ENCODE measurements at places on chromosomes 1 and 21.

- H3K4me1 ChIP-seq: peaks cover 30% of the 10 kb centered on the region
- no peak overlapping the region for H3K27ac ChIP-seq
- H3K36me3 ChIP-seq: no peaks in the 10 kb centered on the region
- peak; percentile 6 for DNase-seq
- H3K27me3 ChIP-seq: no peaks in the 10 kb centered on the region
These were observed 90.6 kb downstream of the GLUL start for GRCh38 chr1:182301026-182301436.

- H3K36me3 ChIP-seq: peaks cover 1% of the 10 kb centered on the region
- H3K4me1 ChIP-seq: peaks cover 31% of the 10 kb centered on the region
- peak overlapping the region; percentile 52 for H3K4me3 ChIP-seq
- H3K27ac ChIP-seq: no peak overlapping the region
These were observed 427.7 kb upstream of the RUNX1 start for GRCh38 chr21:35476621-35477395.

DNA sequence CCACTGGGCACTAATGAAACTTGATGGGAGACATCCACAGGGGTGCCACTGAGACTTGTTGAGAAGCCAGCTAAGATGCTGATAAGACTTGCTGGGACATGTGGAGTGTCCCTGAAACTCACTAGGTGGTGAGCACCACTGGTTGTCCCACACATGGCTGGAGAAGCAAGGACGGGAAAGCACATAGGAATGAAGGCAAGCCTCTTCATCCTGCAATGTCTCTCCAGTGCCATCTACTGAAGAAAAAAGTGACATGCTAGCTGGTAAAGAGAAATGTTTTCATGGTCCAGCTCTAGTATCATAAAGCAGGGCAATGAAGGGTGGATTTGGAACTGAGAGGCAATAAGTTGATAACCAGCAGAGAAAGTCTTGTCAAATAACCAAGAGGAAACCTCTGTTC is 283.0 kb downstream of the PAPPA2 start:
- no peaks in the 10 kb centered on the region for H3K4me1 ChIP-seq
- DNase-seq: no peak
- no peaks in the 10 kb centered on the region for H3K36me3 ChIP-seq
- no peak overlapping the region for H3K27ac ChIP-seq
- no peak overlapping the region for H3K4me3 ChIP-seq
- no peaks in the 10 kb centered on the region for H3K27me3 ChIP-seq

DNA sequence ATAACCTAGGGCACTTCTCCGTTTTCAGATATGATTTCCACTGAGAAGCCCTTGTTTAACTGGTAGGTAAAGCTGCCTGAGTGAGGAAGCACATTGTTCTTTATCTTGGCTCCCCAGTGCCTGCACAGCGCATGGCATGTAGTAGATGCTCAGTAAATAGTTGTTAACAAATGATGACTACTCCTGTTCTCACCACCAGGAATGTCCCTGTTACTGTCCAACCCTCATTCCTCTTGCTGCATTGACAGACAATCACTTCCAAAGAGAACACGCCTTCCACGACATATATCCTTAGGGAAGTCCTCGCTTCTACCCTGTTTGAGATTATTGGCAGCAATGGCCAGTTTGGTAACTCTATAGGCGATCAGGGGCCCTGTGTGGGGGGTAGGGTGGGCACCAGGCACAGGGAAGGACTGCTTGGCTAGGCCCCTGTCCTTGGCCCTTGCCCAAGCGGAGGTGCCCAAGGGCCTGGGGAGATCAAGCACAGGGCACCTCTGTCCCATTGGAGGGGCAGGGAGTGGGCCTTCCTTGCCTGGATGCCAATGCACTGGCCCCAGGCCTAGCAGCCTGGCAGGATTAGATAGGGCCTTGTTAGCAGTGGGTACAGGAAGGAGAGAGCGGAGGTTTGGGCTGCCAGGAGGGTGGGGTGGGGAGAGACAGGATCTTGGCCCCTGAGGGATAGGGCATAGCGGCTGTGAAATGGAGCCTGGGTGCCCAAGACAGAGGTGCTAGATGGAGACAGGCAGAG is 10.2 kb downstream of the NES start:
- DNase-seq: no peak
- no peak overlapping the region for H3K4me3 ChIP-seq
- peak overlapping the region; percentile 15 for H3K27ac ChIP-seq
- H3K36me3 ChIP-seq: no peaks in the 10 kb centered on the region

- H3K4me3 ChIP-seq: no peak overlapping the region
- no peak for DNase-seq
- H3K27ac ChIP-seq: no peak overlapping the region
- H3K36me3 ChIP-seq: peaks cover 3% of the 10 kb centered on the region
- no peaks in the 10 kb centered on the region for H3K4me1 ChIP-seq
These were observed 74.2 kb downstream of the ITGB3BP start for GRCh38 chr1:63448731-63449246.

DNA sequence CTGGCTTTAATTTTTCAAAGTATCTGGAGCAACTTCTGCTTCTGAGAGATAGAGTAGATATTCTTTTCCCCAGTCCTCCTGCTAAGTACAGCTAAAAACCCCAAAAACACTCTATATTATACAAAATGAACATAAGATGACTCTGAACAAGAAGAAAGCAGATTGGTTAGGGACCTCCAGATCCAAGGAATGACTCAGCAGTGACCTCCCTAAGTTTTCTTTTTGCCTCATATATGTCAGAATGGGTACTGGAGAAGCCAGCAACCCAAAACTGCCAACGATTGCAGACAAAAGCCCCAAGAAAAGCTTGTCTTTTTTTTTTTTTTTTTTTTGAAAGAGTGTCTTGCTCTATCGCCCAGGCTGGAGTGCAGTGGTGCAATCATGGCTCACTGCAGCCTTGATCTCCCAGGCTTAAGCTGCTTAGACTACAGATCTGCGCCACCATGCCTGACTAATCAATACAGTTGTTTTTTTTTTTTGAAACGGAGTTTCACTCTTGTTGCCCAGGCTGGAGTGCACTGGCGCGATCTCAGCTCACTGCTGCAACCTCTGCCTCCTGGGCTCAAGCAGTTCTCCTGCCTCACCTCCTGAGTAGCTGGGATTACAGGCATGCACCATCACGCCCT is 22.7 kb downstream of the NDUFS5 start:
- peaks cover 1% of the 10 kb centered on the region for H3K36me3 ChIP-seq
- no peak for DNase-seq
- no peak overlapping the region for H3K4me3 ChIP-seq
- no peak overlapping the region for H3K27ac ChIP-seq
- peaks cover 3% of the 10 kb centered on the region for H3K4me1 ChIP-seq

Measured in T-helper 2 cell treated with Interferon-gamma antibody and Interleukin-4, amounts not matched to agents 5 μg/mL and 100 μg/mL, for 36 hours (primary cell).